ENCODE measurements at places on chromosomes 13 and 19.

DNA sequence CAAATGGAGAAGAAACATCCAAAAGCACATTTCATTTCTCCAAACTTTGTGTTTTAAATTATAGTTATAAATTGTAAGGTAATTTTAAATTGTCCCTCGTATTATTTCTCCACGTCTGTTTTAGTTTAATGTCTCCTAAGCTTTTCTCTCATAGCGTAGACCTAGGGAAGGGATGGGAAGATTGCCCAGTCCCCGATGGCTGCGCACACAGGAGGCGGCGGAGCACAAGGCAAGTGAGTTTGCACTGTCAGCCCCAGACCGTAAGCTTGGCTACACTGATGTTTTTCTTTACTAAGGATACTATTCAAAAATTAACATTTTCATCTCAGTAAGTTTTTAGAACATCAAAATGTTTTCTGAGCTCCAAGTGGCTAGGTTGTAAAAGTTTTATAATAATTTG is 72.3 kb downstream of the GPR12 start:
- no peak for DNase-seq

- no peak for DNase-seq
These were observed 643 bp downstream of the SLC7A1 start for GRCh38 chr13:29594710-29595379.

DNA sequence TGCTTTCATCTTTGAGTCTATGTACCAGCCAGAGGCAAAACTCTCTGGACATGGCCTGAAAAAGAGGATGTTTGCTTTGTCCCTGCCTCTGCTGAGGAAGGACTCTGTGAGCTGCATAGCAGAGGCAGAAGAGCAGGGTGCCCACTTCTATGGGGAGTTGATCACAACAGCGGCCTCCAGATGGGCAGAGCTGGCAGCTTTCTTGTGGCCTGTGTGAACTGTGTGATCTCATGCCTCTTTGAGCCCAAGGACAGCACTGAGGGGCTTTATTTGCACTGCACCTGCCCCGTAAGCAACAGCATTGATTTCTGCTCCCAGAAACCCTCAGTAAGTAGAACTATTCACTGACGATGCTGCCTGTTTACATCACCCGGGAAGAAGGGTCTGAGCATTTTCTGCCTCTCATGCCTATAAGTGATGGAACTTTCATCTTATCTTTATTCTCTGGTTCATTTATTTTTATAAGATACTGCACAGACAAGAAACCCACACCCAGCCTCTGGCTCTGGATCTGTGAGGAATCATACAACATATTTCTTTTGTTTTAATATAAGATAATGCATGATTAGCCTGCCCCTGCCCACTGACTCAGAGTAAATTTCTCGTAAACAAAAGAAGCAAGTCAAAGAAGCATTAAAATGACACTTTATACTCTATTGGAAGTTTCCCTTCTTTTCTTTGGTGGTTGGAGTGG is 244.2 kb upstream of the SOX21 start:
- no peak for DNase-seq

DNA sequence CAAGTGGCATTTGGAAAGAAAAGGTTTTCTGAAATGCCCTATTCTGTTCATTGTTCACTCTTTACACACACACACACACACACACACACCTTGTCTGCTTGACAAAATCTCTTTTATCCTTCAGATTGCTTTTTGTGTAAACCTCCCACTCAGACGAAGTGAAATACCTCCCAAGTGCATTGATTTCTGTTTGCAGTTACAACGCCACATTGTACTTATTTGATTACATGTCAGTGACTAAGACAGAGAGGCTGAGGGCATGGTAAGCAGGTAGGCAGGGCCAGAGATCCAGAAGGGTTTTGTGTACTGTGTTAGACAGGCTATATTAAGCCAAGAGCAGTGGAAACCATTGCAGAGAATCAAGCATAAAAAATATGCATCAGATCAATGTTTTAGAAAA is 561.8 kb downstream of the GPC6 start:
- DNase-seq = peak; percentile 52

DNA sequence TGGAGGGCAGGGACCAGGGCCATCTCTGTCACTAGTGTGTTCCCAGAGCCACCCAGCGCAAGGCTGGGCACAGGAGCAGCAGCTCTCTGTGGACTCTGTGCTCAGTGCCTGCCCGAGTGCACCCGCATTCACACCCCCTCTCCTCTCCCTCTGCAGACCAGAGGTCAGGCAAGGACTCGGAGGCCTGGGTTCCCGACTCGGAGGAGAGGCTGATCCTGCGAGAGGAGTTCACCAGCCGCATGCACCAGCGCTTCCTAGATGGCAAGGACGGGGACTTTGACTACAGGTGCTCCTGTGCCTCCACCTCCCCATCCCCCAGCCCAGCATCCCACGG is 10.2 kb downstream of the CCDC97 start:
- DNase-seq = no peak

GRCh38 chr13:91196958-91197357 is 150.5 kb upstream of the MIR17HG start:
- DNase-seq = no peak

DNA sequence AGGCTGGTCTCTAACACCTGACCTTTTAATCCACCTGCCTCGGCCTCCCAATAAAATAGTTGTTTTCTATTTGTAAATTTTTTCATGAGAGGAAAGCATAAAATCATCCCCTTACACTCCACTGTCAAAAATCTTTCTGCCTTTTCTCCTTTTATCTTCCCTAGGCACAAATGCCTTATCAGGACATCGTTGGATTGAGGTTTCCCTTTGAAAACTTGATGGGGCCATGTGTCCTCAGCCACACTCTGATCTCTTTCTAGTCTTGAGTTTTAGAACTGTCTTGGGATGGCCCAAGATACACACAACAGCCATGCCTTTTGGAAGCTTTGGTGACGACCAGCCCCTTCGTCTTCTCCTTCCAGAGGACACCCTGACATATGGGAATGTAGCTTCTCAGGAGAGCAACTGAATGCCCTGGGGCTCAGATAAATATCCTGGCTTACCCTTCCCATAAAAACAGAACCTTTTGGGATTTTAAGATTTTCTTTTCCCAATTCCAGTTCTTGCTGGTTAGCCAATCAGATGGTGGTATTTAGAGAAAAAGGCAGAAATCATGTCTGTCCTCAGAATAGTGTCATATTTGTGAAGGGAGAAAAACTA is 112.4 kb downstream of the ZNF429 start:
- no peak for DNase-seq

DNA sequence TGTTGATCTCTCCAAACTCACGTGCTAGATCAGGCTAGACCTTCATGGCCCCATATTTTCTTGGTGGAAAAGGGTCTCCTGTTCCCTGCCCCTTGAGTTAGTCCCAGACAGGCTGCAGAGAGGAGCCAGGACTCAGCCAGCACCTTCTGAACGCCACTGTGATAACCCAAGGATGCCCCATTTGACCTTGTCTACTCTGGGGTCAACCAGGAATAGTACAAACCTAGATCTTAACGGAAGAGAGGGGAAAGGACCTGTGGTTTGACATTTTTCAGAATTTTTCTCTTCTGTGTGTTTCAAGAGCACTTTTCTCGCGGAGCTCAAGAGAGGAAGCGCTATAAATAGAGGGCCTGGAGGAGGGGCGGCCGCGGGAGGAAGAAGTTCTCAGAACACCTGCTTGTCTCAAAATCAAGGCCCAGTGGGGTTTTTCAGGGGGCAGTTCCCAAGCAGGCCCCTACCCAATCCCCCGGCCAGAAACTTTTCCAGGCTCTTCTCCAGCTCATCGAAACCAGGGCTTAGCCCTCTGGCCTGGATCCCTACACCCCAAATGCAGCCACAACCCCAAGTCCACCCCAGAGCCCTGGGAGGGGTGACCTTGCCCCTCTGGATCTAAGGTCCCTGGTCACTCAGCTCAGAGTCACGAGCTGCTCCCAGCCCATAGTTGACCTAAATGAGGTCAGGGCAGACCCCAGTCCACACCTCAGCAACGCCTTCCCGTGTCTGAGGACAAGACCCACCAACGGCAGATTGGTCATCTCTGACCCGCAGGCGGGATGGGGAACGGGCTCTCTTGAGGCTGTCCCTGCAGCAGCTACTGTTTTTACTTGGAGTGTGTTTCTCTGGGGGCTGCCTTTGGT is 75.6 kb upstream of the TM9SF2 start:
- no peak for DNase-seq

DNA sequence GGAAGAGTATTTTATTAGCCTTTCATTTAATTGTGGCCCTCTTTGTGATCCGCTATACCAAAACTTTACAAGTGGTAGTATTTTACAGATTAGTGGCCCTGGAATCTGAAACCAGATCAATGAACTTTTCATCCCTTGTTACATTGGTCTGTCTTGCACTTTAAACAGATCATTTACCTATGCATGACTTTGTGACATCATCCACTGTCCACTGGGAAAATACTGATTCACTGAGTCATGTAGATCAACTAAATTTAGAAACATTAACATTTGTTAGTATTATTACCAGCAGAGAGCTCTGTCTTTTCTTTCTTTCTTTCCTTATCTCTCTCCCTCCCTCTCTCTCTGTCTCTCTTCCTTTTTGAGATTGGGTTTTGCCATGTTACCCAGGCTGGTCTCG is 17.5 kb downstream of the PCDH8 start:
- no peak for DNase-seq

DNA sequence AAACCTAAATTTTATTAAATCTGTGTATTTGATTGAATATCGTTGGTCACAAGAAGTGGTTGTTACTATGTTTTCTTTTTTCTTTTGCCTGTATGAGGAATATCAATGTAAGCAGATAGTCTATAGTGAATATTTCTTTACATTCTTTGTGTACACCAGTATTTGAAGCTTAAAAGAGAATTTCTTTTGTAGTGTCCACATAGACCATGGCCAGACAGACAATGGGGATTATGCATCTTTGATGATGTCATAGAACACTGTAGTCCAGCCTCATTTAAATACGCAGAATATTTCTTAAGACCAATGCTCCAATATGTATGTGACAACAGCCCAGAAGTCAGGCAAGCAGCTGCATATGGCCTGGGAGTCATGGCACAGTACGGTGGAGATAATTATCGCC is 64.8 kb downstream of the IPO5 start:
- no peak for DNase-seq

DNA sequence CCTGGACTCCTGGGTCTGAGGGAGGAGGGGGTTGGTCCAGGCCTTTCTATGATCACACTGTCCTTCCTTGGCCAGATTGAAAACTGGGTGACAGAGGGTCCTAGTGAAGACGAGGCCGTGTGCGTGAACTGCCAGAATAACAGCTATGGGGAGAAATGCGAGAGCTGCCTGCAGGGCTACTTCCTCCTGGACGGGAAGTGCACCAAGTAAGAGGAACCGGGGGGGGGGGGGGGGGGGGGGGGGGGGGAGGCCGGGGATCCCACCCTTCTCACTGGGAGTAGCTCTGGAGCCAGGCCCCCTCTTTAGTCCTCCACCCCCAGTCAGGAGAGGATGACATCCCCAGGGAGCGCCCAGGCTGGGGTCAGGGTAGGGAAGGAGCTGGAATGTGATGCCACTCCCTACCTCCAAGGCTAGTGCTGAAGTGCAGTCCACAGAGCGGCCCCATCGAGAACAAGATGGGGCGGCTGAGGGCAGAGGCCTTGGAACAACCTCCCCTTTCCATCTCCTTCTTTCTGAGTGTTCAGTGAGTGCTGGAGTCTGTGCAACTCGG is 19.4 kb downstream of the CNFN start:
- DNase-seq = no peak

- no peak for DNase-seq
These were observed 50.8 kb downstream of the USP12 start for GRCh38 chr13:27120811-27121210.

- peak; percentile 75 for DNase-seq
These were observed 11.3 kb upstream of the TNFRSF19 start for GRCh38 chr13:23558675-23559536.

DNA sequence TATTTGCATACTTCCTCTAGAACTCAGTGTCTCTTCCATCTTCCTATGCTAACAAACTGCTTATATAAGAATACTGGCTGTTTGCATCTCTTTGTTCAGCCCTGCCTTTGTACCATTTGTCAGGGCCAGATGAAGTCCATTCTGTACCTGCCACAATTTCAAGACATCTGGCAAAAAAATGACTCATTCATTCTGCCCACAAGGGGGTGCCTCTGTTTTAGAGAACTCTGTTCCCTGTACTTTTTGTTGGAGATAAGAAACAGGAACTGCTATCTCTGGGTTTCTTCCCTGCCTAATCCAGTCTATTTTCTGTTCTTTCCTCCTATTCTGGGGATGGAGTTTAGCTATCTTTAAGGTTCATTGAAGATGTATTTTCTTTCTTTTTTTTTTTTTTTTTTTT is 23.0 kb downstream of the ZNF568 start:
- DNase-seq = no peak

- DNase-seq = no peak
These were observed 10.6 kb downstream of the REXO1 start for GRCh38 chr19:1837625-1838105.

DNA sequence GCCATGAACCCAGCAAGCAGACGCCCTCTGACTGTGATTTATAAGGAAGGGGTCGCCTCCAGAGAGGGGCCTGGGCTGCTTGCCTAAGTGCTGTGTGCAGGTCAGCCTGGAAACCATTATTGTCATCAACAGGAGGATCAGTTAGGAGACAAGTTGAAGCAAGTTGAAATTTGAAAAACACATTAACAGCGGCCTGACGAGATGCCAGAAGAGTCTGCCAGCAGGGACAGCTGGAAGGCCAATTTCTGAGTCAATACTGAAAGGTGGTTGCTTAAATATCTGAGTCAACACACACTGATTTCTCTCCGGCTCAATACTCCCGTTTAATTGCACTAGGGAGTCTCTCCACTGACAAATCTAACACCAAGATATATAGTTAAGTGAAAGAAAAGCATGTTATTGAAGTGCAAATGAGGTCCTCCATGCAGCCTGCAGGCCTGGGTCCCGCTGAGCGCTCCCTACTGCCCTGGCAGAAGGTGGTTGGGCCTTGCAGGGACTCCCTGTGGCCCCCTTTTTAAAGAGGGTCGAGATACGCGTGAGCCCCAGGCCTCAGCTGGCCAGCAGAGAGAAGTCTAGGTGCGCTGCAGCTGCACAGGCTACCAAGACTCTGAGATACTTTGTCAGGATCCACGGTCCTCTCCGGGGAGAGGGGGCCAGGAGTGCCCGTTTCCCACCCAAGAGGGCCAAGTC is 91.1 kb downstream of the RNASEH2B start:
- DNase-seq = peak; percentile 76

DNA sequence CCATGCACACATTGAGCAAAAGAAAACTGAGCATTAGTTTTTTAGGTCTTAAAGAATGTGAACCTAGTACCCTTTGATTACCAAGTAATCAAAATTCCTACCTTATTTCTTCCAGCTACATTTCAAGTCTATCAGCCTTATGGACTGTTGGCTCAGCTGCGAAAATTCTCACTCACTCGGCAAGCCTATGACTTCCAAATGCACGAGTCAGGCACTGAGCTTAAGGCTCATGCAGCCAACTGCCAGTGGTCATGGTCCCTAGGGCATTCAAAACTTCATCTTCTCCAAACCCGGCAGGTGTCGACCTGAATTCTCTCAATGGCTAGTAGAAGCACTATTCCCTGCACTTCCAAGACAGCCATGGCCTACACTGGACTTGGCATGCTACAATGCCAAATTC is 41.2 kb downstream of the RUBCNL start:
- DNase-seq = no peak
